ENCODE measurements at places on chromosomes 11 and 22.

- no peak for DNase-seq
Measured at GRCh38 chr11:109597336-109597735, 175.3 kb downstream of the C11orf87 start.

DNA sequence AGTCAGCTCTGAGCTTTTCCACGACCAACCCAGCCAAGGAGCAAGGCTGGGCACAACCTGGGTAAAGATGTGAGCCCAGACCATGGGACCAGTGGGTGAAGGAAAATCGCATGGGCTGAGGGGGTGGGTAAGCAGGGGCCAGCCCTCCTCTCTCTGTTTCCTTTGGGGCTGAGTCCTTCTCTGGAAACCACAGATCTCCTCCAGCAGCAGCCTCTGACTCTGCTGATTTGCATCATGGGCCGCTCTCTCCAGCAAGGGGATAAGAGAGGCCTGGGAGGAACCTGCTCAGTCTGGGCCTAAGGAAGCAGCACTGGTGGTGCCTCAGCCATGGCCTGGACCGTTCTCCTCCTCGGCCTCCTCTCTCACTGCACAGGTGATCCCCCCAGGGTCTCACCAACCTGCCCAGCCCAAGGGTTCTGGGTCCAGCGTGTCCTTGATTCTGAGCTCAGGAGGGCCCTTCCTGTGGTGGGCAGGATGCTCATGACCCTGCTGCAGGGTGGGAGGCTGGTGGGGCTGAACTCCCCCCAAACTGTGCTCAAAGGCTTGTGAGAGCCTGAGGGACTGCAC lies 67.8 kb downstream of the GGTLC2 start:
- DNase-seq: no peak

GRCh38 chr22:20383538-20383937 lies 10.4 kb upstream of the ZNF74 start:
- DNase-seq: no peak

DNA sequence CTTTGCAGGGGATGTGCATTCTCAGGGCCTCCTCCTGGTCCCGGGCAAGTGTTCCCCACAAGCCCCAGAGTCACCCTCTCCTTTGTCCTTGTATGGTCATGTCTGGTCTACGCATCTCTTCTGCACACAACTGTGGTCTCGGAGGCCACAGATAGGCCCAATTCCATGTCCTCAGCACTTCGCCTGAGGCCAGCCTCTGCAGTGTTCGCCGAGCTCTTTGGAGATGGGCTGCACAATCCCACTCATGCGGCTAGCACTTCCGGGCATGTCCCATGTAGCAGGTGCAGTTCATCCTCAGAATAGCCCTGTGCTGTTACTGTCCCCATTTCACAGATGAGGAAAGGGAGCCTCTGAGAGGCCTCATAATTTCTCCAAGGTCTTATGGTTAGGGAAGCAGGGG lies 7.6 kb downstream of the PARVG start:
- DNase-seq: no peak

DNA sequence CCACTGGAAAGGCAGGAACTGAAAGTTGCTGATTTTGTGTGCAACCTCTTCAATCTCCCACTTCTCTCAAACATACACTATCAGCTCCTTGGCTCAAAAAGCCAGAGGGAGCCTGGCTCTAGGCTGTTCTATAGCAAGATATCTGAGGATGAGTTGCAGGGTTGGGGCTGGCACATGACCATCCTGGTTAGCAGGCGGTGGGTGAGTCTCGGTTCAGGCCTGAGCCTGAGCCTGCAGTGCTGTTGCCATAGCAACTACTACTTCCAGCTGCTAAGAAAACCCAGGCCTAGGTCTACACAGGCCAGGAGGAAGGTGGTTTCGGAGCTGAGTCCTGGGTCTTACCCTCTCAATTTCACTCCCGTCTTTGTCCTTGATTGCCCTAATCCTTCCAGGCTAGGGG lies 39.0 kb downstream of the CWC15 start:
- DNase-seq: no peak

DNA sequence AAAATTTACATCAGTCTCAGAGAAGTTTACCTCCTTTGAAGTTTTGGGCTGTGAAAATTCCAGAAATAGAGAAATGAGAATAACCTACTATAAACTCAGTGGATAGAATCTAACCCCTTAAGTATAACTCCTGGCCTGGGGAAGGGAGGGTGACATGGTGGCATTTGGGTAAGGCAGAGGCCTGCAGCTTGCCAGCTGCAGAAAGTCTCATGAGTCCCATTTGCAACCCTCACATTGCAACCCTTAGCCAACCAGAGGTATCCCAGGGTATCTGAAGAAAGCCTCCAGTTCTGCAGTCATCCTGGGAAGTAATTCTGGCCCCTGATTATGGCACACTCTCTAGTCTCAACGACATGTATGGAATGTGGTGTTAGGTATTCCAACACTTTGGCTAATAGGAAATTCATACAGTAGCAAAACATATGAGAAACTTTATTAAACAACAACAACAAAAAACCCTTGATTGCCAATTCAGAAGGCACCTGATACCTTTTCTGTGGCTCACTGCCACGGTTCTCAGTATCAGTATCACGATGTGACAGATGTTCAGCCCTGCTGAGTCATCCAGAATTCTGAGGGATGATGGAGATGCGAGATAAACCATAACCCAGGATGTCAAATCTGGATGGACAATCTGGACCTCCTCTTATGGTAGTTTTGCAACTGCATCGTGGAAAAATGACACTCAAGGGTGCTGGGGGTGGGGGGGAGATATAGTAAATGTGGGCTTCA lies 743.4 kb downstream of the NELL1 start:
- DNase-seq: no peak

DNA sequence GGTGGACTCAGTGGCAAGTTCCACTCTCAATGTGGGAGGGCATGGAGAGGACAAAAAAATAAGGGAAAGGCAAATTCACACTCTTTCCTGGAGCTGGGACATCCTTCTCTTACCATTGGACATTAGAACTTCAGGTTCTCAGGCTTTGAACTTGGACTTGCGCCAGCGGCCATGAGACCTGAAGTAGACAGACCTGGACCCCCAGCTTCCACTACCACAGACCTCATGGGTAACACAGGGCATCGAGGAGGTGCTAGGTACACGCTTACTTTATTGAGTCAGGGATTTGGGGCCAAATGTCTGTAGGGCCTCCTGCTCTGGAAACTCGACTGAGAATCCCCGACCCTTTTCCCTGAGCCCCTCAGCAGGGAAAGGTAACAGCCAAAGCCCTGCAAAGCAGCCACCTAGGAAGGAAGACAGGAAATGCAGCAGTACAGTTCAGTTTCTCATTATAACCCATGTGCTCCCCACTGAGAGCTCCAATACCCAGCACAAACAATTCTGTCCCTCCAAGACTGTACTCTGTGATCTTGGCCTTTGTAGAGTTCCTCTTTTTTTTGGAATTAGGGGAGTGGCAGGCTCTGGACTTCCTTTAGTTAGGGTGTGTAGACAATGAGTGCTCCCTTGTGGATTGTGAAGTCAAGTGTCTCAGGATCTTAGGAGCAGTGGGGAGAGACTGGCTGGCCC lies 5.7 kb downstream of the CHRNA10 start:
- DNase-seq: no peak

GRCh38 chr11:126999366-126999765 lies 1.2 kb downstream of the KIRREL3 start:
- no peak for DNase-seq

GRCh38 chr11:127656116-127656836 lies 655.7 kb upstream of the KIRREL3 start:
- no peak for DNase-seq

DNA sequence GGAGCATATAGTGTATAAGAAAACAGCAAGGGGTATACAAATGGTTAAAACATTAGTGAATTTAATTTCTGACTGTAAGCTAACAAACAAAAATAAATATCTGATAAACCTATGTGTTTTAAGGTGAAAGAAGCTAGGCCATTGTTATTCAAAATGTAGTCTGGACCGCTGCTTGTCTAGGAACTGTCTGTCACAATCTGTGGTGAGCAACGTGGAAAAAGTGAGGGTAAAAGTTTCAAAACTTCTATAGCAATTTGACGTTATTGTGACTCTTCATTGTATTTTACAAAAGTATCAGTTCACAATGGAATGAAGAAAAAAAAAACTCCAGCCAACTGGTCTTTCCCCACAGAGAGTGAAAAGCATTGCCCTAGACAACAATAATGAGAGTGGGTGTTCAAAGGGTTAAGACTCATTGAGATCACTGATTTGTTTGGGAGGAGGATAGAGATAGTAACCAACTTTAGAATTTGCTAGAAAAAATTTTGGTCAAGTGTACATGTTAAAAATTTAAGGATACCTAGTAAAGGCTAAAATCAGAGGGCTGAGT lies 79.1 kb downstream of the UVRAG start:
- no peak for DNase-seq

DNA sequence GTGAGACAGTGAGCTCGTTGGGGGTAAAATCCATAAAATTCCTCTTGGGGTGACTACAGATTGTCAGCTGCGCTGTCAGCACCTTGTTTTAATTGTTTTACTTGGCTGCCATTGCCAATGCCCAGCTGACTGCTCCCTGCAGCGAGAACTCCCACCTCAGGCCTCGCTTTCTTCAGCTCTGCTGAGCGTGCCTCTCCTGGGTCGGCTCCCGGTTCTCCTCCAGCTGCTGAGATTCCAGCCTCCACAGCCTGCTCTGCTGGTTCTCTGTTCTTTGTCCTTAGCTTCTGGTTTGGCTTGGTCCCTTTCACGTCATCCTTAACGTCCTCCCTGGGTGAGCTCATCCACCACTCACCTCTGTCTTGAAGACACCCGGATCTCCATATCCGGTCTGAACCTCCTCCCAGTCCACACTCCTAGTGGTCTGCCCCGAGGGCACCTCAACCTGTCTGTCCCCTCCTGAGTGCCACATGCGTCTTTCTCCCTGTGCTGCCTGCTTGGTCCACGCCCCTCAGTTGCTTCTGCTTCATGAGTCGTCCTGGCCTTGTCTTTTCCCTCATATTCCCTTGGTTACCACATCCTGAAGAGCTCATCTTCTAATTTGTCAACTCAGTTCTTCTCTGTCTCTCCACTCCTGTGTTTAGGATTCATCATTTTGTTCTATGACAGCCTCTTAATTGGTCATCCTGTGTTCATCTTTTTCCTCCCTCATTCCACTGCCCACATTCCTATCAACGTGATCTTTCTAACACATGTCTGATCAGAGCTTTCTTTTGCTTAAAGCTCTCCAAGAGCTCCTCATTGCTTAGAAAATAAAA lies 35.6 kb downstream of the BMAL1 start:
- no peak for DNase-seq

DNA sequence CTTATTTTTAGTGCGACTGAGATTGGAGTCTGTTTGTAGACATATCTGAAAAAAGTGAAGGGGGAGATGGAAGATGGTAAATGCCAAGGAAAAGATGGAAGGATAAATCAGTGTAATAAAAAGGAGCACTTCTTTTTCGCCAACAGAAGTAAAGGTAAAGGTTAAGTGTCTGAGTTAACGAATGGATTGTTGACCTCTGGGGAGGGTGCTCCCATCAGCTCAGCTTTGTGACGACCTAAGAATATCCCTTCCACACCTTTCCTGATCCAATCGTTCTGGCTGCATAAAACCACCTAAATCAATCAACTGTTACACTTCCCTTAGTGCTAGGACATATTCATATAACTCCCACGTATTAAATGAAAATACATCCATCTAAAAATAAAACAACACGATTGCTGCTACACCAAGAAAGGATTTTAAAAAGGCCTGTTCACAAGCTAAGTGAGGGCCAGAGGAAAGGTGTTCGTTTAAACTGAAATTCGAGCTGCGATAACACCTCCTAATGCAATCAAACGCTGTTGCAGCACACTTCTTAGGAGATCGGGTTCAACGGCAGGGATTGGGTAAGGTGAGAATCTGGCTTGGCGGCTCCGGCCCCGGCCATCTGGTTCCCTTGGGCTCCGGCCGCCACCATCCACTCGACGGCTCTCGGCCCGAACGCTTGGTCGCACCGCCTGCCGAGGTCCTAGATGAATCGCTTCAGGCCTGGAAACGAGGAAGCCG lies 658 bp downstream of the C11orf71 start:
- DNase-seq: no peak

GRCh38 chr22:49431551-49431950 lies 396.1 kb downstream of the BRD1 start:
- no peak for DNase-seq

DNA sequence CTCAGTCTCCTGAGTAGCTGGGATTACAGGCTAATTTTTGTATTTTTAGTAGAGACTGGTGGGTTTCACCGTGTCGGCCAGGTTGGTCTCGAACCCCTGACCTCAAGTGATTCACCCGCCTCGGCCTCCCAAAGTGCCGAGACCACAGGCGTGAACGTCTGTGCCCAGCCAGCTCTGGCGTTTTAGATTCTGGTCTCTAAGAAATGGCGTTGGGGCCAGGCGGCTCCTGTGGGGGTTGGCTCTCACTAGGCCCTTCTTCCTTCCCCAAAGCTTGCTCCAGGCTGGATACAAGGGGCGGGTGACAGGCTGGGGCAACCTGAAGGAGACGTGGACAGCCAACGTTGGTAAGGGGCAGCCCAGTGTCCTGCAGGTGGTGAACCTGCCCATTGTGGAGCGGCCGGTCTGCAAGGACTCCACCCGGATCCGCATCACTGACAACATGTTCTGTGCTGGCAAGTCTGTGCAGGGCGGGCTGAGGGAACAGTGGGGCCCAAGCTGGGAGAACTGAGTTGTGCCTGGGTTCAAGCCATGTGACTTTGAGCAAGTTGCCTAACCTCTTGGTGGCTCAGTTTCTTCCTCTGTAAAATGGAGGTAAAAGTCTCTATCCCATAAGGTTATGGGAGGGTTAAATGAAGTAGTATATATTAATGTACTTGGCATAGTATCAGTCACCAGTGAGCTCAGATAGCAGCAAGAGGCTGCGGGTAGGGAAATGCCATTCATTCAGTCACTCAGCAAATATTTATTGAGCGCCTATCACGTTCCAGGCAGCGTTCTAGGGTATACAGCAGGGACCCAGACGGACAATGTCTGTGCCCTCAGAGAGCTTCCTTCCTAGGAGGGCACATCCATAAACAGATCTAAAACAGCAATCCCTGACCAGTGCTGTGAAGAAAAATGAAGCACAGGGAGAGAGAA lies 10.4 kb downstream of the F2 start:
- no peak for DNase-seq

GRCh38 chr11:131491503-131491902 lies 121.1 kb downstream of the NTM start:
- no peak for DNase-seq

DNA sequence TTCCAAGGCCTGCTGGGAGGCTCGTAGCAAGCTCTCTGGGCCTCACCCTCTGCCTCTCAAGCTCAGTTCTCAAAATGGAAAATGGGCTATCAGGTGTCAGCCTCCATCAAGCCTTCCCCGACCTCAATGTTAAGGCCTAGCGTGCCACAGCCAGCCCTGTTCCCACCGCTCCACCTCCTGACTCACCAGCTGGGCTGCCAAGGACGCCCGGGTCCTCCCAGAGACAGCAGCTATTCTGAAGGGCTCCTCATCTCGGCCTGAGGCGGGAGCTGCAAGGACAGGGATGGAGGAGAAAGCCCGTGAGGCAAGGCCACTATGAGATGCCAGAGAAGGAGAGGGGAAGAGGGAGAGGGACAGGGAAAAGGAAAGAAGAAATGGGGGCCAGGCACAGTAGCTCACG lies 19.9 kb downstream of the ARAP1 start:
- no peak for DNase-seq
